ENCODE measurements at places on chromosomes 11 and 22.

- DNase-seq: no peak
Measured at GRCh38 chr11:121904148-121904547, 211.9 kb downstream of the BLID start.

DNA sequence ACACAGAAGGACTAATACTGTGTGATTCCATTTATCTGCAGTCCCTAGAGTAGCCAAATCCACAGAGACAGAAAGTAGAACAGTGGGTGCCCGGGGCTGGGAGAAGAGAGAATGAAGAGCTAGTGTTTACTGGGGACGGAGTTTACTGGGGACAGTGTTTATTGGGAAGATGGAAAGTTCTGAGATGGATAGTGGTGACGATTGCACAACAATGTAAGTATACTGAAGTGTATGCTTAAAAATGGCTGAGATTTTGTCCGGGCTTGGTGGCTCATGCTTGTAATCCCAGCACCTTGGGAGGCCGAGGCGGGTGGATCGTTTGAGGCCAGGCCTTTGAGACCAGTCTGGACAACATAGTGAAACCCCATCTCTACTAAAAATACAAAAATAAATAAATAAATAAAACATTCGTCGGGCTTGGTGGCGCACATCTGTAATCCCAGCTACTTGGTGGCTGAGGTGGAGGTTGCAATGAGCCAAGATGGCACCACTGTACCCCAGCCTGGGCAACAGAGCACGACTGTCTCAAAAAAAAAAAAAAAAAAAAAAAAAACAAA lies 132.4 kb downstream of the CTTN start:
- DNase-seq: no peak

DNA sequence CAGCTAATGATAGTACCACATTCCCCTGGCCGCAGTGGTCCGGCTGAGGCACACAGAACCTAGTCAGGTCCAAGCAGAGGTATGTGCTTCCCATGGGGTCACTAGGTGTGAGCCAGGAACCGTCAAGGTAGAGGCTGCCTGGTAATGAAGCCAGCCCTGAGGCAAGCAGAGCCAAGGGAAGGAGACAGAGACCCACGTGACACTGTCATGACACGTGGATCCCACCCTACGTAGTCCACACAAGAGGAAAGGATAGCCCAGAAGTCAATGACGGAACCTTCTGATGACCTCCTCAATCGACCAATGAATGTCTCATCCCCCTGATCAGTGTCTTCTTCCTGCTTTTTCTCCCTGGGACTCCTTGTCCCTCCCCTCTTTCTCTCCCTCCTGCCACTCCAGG lies 19.0 kb downstream of the A4GALT start:
- DNase-seq: no peak

DNA sequence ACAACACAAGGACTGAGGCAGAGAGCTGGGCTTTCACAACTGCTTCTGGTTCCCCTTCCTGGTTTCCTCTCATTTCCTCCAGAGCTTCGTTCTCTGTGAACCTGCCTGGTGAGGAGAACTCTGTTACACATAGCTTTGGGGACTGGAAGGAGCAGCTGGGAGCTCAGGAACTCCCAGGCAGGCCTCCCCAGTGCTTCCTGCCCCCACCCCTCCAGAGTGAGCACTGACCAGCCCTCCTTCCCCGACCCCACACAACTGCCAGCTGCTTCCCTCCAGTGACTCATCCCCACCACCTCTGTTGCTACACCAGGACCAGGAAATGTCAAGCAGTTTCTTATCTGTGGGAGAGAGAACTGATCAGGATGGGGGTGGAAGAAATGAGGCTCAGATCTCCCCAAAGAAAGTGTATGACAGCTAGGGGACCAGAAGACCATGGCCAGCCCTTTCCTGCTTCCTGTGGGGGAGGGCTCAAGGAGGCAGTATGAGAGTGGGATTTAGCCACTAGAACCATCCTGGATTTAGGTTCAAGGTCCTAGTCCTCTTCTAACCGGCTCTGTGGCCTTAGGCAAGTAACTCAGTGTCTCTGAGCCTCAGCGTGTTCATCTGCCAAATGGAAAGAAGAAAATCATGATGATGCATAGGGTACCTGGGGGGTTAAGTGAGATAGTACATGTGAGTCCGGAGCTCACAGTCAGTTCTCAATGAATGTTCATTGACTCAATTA lies 4.5 kb upstream of the TP53I11 start:
- no peak for DNase-seq

DNA sequence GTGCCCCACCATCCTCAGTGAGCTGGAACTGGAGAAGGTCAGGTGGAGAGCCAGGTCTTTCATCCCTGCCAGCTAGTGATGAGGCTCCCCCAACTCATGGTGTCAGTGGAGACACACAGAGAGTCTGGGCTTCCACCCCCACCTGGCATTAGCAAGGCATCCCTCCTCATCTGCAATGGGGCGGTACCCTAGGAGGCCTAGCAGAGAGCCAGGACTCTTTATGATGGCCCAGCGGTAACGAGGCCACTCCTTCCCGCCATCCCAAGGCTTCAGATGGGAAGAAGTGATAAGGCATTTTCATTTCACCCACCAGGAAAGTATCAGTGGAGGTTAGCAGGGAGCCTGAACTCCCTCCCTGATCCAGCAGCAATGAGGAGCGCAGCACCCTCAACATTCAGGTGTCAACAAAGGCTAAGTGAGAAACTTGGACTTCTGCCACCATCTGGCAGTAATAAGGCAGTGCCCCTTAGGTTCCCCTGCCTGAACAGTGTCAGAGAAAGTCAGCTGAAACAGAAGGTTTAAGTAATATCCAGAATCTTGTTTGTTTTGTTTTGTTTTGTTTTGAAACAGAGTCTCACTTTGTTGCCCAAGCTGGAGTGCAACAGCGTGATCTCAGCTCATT lies 40.5 kb upstream of the FBLN1 start:
- no peak for DNase-seq

GRCh38 chr22:40345271-40345670 lies 1.0 kb upstream of the ADSL start:
- DNase-seq: no peak
